Esophagus squamous epithelium (tissue), 5 donors: ENCODE measurements at places on chromosomes 7 and 10. TPM values are rescaled to one million over a fixed set of nuclear protein-coding genes. Genes with fewer than 3 reads are reported as not detected.

- no peaks in the 10 kb centered on the region for H3K27me3 ChIP-seq
- H3K4me1 ChIP-seq, result no peaks in the 10 kb centered on the region
- H3K4me3 ChIP-seq, result no peak overlapping the region
- no peak overlapping the region for H3K27ac ChIP-seq
- no peaks in the 10 kb centered on the region for H3K36me3 ChIP-seq
These were observed 10.2 kb upstream of the EFCAB10 start for GRCh38 chr7:105591522-105591921.

GRCh38 chr7:98368716-98369115, 32.2 kb downstream of the BAIAP2L1 start:
- no peaks in the 10 kb centered on the region for H3K36me3 ChIP-seq
- no peak overlapping the region for H3K27ac ChIP-seq
- no peaks in the 10 kb centered on the region for H3K4me1 ChIP-seq
- H3K4me3 ChIP-seq, result no peak overlapping the region
- DNase-seq, result no peak

GRCh38 chr10:18233775-18234174, 93.6 kb downstream of the CACNB2 start:
- H3K4me1 ChIP-seq, result no peaks in the 10 kb centered on the region
- no peak for DNase-seq
- H3K36me3 ChIP-seq, result no peaks in the 10 kb centered on the region
- H3K4me3 ChIP-seq, result no peak overlapping the region
- no peak overlapping the region for H3K27ac ChIP-seq

- H3K36me3 ChIP-seq, result no peaks in the 10 kb centered on the region
- DNase-seq, result no peak
- H3K27ac ChIP-seq, result no peak overlapping the region
- no peak overlapping the region for H3K4me3 ChIP-seq
- H3K4me1 ChIP-seq, result no peaks in the 10 kb centered on the region
These were observed 581.3 kb downstream of the ATRNL1 start for GRCh38 chr10:115674496-115674895.

DNA sequence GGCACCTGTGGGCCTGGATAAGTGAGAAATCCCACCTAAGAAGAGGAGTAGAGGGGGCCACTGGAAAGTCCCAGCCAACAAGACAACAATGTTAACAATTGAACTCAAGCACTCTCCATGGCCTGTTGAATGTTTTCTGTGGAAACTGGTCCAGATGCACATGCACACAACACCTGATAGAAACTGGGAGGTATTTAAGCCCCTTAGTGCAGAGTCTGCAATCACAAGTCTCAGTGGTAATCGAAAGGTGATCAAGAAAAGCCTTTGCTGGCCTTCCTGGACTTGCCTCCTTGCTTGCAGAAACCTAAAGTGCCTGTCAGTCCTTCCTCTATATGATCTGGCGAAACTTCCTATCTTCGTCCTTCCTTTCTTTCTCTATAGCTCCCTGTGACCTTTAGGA, 30.6 kb upstream of the HNRNPH3 start:
- no peaks in the 10 kb centered on the region for H3K36me3 ChIP-seq
- H3K4me1 ChIP-seq, result no peaks in the 10 kb centered on the region
- H3K4me3 ChIP-seq, result no peak overlapping the region
- H3K27me3 ChIP-seq, result no peaks in the 10 kb centered on the region
- H3K27ac ChIP-seq, result no peak overlapping the region

DNA sequence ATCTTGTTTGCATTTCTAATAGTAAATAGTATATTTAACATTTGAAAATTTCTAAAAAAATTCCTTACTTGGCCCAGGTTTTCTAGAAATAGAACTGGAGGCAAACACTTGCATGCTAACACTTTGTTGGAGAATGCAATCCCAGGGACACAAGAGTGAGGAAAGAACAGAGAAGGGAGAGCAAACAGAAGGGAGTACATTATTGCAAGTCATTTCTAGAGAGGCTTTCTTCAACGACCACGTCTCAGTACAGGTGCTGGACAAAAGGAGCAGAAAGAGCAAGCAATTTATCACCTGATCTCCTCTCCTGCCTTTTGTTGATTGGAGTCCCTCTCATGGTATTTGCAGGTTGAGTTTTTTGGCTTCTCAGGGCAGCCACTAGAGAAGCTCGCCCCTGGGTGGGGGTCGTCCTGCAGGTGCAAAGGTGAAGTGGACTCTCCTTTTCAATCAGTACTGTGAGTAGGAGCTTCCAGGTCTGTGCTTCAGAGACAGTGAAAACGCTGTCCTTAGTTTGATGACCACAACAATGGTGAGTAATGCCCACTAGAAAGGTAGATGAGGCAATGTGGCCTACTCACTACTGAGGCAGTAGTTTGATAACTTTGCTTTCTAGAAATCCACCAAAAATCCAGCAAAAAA, 5.2 kb downstream of the CPED1 start:
- H3K4me3 ChIP-seq, result no peak overlapping the region
- no peak overlapping the region for H3K27ac ChIP-seq
- H3K4me1 ChIP-seq, result peaks cover 44% of the 10 kb centered on the region

DNA sequence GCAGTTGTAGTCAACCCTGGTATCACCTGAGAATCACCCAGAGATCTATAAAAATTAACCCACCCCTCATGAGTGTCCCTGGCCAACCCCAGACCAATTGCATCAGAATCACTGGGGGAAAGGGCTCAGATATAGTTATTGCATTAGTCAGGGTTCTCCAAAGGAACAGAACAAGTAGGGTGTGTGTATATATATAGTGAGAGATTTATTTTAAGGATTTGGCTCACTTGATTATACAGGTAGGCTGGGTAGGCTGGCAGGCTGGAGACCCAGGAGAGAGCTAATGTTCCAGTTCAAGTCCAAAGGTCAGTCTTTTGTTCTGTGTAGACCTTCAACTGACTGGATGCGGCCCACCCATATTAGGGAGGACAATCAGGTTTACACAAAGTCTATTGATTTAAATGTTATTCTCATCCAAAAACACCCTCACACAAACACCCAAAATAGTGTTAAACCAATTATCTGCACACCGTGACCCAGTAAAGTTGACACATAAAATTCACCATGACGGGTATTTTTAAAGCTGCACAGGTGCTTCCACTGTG, 372.9 kb upstream of the NFE2L3 start:
- H3K27ac ChIP-seq, result no peak overlapping the region
- DNase-seq, result no peak
- no peaks in the 10 kb centered on the region for H3K36me3 ChIP-seq
- no peaks in the 10 kb centered on the region for H3K27me3 ChIP-seq

DNA sequence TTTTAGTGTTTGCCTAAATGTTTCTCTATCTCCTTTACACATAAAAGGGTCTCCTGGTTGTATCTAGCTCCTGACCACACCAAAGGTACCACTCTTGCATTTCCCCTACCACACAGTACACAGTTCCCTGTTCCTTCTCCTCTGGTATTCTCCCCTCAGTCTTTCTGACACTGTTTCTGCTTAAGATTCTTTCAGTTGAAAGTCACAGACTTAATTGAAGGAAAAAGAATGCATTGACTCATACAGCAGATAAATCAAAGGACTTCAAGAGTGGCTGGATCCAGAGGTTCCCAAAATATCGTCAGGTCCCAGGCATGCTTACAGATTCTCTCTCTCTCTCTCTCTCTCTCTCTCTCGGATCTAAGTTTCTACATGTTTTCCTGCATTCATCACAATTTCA, 185.6 kb upstream of the LRGUK start:
- H3K27me3 ChIP-seq, result no peaks in the 10 kb centered on the region
- H3K4me3 ChIP-seq, result no peak overlapping the region
- H3K4me1 ChIP-seq, result no peaks in the 10 kb centered on the region
- H3K36me3 ChIP-seq, result peaks cover 29% of the 10 kb centered on the region
- H3K27ac ChIP-seq, result no peak overlapping the region
- no peak for DNase-seq

GRCh38 chr10:21649454-21649872, 115.4 kb downstream of the MLLT10 start:
- no peak overlapping the region for H3K4me3 ChIP-seq
- no peak overlapping the region for H3K27ac ChIP-seq
- DNase-seq, result no peak
- H3K4me1 ChIP-seq, result no peaks in the 10 kb centered on the region
- H3K27me3 ChIP-seq, result no peaks in the 10 kb centered on the region

- peaks cover 6% of the 10 kb centered on the region for H3K4me1 ChIP-seq
- DNase-seq, result no peak
- no peaks in the 10 kb centered on the region for H3K36me3 ChIP-seq
- H3K4me3 ChIP-seq, result no peak overlapping the region
- no peaks in the 10 kb centered on the region for H3K27me3 ChIP-seq
These were observed 8.3 kb upstream of the FRMPD2 start for GRCh38 chr10:48282829-48283228.

DNA sequence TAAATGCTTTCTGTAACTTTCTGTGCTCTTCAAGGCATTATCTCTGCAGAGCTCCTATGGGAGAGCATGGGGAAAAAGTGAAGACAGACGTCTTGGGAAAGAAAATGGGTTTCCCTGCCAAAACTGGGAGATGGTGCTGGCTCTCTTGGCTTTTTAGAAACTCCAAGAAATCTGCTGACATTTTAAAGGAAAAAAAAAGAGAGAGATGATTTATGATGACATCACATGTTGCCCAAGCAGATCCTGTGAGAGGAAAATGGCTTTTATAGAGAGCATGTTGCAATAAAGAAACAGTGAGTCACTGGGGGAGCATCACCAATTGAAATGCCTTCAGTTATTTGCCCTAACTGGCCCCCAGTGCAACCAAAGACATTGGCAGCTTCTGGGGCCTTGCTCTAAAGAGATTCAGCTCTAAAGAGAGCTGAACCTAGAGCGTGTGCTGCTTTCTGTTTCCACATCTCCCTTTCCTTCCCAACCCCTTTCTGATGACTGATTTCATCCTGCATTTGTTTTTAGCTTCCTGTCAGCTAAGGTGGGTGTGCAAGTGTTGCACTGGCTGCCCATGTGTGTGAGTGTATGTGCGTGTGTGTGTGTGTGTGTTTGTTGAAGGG, 37.7 kb downstream of the LRMDA start:
- H3K4me1 ChIP-seq, result peaks cover 66% of the 10 kb centered on the region
- no peaks in the 10 kb centered on the region for H3K36me3 ChIP-seq
- H3K4me3 ChIP-seq, result no peak overlapping the region

DNA sequence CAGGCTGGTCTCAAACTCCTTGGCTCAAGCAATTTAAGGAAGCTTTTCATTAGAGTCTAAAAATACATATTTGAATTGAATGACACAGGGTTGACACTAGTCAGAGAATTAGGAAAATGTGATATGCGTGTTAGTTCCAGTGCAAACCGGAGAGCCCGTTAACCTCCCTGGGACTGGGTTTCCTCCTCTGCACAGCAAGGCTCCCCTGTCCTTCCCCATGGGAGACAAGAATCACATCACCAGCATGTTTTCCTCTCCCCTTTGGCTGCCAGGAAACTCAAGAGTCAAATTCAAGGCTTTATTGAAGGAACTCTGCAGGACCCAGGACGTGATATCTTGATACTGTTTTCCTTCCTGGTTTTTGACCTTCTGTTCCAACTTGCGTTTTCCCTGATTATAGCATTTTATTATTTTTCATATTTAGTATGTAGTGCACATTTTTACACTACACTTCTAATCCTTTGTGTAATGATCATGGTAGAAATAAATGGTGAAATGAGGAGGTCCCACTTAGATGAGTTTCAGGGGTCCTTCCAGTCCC, 24.9 kb downstream of the GSTO2 start:
- no peaks in the 10 kb centered on the region for H3K36me3 ChIP-seq
- no peaks in the 10 kb centered on the region for H3K27me3 ChIP-seq
- H3K4me3 ChIP-seq, result no peak overlapping the region
- H3K4me1 ChIP-seq, result no peaks in the 10 kb centered on the region
- H3K27ac ChIP-seq, result no peak overlapping the region
- no peak for DNase-seq

DNA sequence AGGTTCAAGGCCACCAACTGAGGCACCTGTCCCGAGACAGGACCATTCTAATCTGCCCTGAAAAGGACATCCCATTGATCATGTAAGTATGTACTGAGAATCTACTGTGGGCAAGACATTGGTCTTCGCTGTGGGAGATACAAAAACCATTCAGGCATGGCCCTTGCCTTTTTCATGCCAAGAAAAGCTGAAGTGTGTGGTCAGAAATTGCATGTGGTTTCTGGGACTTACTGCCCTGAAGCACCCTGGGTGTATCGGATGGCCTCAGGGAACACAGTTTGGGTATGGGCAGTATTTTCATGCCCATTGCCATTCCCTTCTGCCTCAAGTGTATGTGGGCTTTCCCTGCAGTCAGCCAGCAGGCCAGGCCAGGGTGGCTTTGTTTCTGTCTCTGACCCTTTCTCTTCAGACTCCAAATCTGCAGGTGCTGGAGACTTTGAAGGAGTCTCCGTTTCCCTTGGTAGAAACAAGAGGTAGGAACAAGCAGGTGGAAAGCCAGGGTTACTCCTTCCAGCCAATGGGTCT, 285.7 kb downstream of the ZEB1 start:
- no peaks in the 10 kb centered on the region for H3K27me3 ChIP-seq
- peaks cover 34% of the 10 kb centered on the region for H3K4me1 ChIP-seq
- peak overlapping the region; percentile 84 for H3K27ac ChIP-seq
- no peaks in the 10 kb centered on the region for H3K36me3 ChIP-seq
- no peak overlapping the region for H3K4me3 ChIP-seq

GRCh38 chr7:128928159-128928813, 9.4 kb upstream of the IRF5 start:
- no peak overlapping the region for H3K27ac ChIP-seq
- peaks cover 6% of the 10 kb centered on the region for H3K4me1 ChIP-seq
- H3K4me3 ChIP-seq, result no peak overlapping the region
- H3K27me3 ChIP-seq, result no peaks in the 10 kb centered on the region
- H3K36me3 ChIP-seq, result no peaks in the 10 kb centered on the region

Gene PAPOLB
- 0.38 TPM for total RNA-seq

Gene PON3
- 1.9 TPM for total RNA-seq

Gene NYAP1
- total RNA-seq, result 0.57 TPM

Gene FZD1
- 9.5 TPM for total RNA-seq

Gene PRF1
- 6.1 TPM for total RNA-seq
